ENCODE measurements at places on chromosomes 4 and X. TPM values are rescaled to one million over a fixed set of nuclear protein-coding genes. Genes with fewer than 3 reads are reported as not detected.

DNA sequence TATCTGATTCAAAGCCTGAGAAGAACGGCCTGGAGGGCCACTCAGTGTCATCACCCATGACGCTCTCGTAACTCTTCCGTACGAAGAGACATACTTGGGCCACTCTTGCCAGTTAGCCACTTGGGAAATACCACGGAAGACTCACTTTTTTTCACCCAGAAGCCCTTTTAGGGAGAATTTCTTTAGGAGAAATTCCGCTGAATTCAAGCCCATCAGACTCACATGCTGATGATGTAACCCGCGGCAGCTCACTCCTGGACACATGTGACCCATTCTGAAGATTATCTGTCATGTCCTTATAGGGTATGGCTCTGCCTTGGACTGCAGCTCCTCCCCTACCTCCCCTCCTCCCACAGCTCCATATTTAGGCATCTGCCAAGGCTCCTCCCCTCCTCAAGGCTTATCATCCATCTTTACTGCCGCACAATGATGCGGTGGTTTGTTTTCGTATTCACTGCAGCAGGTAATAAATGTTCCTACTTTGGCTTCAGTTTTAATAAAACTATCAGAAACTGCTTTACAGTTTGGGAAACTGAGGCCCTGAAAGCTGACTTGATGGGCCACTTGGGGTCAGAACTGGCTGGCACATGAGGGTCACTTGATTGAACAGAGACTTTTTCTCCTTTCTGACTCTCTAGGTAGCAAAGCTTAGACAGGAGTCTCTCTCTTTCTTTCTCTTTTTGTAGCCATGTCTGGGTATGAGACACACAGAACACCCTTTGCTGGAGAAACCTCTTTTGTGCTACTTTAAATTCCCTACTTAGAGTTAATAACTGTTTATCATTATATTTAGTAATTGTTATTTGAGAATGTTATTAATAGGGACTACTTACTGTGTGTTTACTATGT lies 42.1 kb downstream of the RHOH start:
- H3K27ac ChIP-seq = no peak overlapping the region
- no peaks in the 10 kb centered on the region for H3K36me3 ChIP-seq
- H3K4me1 ChIP-seq = no peaks in the 10 kb centered on the region
- no peaks in the 10 kb centered on the region for H3K27me3 ChIP-seq
- no peak for DNase-seq
- no peak overlapping the region for H3K4me3 ChIP-seq

- no peak for DNase-seq
- no peaks in the 10 kb centered on the region for H3K27me3 ChIP-seq
- no peak overlapping the region for H3K27ac ChIP-seq
- peaks cover 4% of the 10 kb centered on the region for H3K4me1 ChIP-seq
- H3K36me3 ChIP-seq = no peaks in the 10 kb centered on the region
Observed at GRCh38 chrX:65671966-65672365, 4.5 kb downstream of the MSN start.

GRCh38 chr4:5100336-5100735 lies 49.1 kb downstream of the STK32B start:
- H3K4me3 ChIP-seq = no peak overlapping the region
- H3K4me1 ChIP-seq = no peaks in the 10 kb centered on the region
- no peaks in the 10 kb centered on the region for H3K27me3 ChIP-seq
- DNase-seq = no peak

GRCh38 chr4:186807808-186808629 lies 84.4 kb upstream of the FAT1 start:
- H3K27me3 ChIP-seq = no peaks in the 10 kb centered on the region
- no peaks in the 10 kb centered on the region for H3K36me3 ChIP-seq
- H3K4me1 ChIP-seq = no peaks in the 10 kb centered on the region
- no peak overlapping the region for H3K27ac ChIP-seq

DNA sequence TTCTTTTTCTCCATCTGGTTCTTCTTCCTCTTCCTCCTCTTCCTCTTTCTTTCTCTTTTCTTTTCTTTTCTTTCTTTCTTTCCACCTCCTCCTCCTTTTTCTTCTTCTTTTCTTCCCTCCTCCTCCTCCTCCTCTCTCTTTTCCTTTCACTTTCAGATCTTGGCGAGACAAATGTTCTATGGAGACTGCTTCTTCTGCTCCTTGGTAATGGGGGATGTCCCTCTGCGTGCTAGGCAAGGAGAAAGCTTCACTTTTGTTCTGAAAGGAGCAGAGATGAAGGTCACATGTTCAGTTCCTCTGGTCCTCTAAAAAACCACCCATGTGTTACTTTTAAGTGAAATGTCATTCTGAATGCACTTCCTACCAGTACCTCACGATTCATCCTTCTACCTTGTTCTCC lies 33.2 kb downstream of the NBDY start:
- peaks cover 4% of the 10 kb centered on the region for H3K4me1 ChIP-seq
- H3K4me3 ChIP-seq = no peak overlapping the region
- H3K27ac ChIP-seq = no peak overlapping the region
- no peaks in the 10 kb centered on the region for H3K27me3 ChIP-seq
- H3K36me3 ChIP-seq = no peaks in the 10 kb centered on the region
- no peak for DNase-seq

DNA sequence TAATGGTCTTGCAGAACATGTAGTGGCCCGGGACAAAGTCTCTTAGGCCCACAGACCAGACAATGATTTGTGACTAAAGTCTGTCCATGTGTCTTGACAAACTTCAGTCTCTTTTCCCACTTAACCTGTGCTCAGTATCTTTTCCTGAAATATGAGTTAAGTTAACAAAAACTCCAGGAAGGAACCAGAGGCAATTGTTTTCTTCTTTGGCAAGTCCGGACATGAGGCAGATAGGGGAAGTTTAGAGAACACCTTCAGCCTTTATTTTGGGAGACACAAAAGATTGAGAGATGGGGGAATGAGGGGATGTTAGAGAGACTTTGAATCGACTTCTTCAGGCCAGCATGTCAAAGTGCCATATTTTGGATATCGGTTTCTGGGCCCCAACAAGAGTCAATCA lies 80.2 kb upstream of the FRMPD4 start:
- no peaks in the 10 kb centered on the region for H3K4me1 ChIP-seq
- no peaks in the 10 kb centered on the region for H3K36me3 ChIP-seq
- no peak overlapping the region for H3K27ac ChIP-seq
- DNase-seq = no peak
- H3K4me3 ChIP-seq = no peak overlapping the region

GRCh38 chrX:132591719-132592275 lies 103.0 kb upstream of the MBNL3 start:
- H3K27me3 ChIP-seq = no peaks in the 10 kb centered on the region
- no peak overlapping the region for H3K27ac ChIP-seq
- no peak for DNase-seq

DNA sequence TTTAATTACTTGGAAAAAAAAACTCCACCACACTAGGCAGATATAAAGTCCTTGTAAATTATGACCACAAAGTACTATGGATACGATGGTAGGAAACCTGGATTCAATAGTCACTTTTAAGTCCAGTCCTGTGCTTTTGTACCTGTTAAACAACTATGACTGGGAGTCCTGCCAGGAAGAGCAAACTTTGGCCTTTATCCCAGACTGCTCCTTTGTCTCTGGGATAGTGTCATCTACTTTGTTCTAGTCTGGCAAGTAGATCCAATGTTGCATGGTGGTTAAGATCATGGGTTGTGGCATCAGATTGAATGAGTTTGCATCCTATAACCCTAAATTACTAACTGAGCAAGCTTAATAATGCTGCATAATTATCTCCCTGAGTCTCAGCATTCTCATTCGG lies 175.3 kb upstream of the FGF13 start:
- H3K4me1 ChIP-seq = no peaks in the 10 kb centered on the region
- no peak overlapping the region for H3K27ac ChIP-seq
- no peak for DNase-seq

DNA sequence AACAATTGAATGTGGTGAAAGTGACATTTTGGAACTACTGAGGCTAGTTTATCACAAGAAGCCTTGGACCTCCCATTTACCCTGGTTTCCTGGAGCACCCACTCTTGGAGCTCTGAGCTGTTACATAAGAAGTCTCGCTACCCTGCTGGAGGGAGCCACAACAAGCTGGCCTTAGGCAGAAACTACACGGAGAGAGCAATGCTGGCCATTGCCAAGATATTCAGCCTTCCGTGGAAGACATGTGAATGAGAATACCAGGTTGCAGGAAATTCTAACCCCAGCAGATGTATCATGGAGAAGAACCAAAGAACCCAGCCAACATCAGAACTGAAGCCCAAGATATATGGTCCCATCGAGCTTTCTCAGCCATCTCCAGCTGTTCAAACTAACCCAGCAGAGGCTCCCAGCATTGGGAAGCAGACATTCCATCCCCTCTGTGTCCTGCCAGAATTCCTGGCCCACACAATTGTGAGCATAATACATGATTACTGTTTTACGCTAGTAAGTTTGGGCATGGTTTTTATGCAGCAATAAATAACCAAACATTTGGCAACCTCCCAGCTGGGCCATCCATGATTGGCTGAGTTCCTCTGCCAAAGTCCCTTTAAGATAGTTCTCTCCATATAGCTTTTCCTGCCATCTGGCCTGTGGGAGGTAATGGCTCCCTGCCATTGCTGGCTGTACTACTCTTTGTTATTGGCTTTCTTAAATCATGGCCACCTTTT lies 17.9 kb upstream of the PDE5A start:
- no peak overlapping the region for H3K27ac ChIP-seq
- DNase-seq = no peak
- no peaks in the 10 kb centered on the region for H3K36me3 ChIP-seq
- no peak overlapping the region for H3K4me3 ChIP-seq
- no peaks in the 10 kb centered on the region for H3K4me1 ChIP-seq

DNA sequence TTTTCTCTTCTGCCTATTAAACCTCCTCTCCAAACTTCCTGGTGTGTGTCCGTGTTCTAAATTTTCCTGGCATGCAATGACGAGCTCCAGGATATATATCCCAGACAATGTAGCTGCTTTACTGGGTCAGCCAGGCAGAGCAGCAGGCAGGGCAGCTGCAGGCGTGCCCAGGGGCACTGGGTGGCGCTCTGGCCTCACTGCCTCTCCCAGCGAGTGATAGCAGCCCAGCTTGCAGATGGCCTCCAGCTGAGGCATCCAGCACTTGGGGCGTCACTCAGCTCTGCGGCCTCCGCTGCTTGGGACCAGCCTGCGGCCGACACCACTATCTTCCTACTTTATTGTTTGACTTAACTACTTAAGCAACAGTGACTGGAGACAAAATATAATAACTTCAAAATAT lies 23.0 kb upstream of the UBA6 start:
- H3K4me3 ChIP-seq = no peak overlapping the region
- no peak overlapping the region for H3K27ac ChIP-seq
- no peaks in the 10 kb centered on the region for H3K4me1 ChIP-seq
- DNase-seq = no peak

DNA sequence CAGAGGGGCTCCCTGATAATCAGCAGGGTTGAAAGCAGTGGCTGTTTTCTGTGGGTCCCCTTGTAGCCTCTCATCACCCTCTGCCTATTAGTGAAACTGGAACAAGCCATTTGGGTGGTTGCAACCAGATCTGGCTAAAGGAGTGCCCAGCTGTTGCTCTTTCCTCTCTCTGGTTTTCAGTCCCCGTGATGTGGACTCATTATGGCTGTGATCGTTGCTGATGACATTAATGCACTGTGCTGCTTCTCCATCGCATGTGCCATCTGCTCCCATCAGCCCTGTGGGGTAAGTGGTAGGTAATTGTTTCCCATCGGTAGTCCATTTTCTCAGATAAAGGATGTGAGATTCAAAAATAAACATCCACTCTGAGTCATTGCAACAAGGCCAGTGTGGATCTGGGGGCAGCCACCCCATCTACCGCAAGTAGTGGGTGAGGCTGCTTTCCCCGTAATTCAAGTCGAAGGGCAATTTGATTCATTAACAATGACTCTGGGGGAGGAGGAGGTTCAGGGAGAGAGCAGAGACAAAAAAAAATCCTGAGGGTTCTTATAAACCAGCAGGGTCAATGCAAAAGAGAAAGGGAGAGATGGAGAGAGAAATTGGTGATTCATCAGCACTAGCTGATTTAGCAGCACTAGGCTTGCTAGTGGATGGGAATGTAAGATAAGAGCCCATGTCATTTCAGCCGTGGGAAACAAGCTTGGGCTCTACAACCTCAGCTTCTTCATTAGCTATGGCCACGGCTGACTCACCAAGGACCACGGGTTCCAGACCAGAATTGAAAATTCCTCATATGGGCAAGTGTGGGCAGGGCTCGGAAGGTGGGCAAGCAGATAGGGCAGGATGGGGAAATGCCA lies 357.8 kb downstream of the MID1IP1 start:
- H3K4me1 ChIP-seq = no peaks in the 10 kb centered on the region
- H3K36me3 ChIP-seq = no peaks in the 10 kb centered on the region
- H3K27me3 ChIP-seq = no peaks in the 10 kb centered on the region
- H3K27ac ChIP-seq = no peak overlapping the region
- DNase-seq = no peak

DNA sequence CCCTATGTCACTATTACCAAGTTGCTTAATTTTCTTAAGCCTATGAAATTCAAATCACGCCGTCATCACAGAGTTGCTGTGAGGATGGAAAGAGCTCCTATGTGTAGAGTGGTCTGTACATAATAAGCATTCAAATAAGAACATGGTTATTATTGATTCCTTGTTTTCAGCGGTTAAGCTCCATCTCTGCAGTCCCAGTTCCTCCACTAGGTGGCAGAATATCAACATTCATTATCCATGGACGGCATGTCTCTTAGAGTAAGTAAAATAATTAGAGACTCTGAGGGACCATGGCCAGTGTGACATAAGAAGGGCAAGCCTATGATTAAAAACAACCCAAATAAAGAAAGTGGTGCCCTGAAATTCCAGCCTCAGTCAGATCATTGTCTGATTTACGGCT lies 132.5 kb upstream of the NHS start:
- no peaks in the 10 kb centered on the region for H3K27me3 ChIP-seq
- H3K27ac ChIP-seq = no peak overlapping the region
- no peaks in the 10 kb centered on the region for H3K4me1 ChIP-seq
- H3K4me3 ChIP-seq = no peak overlapping the region
- peak; percentile 55 for DNase-seq
- no peaks in the 10 kb centered on the region for H3K36me3 ChIP-seq

- no peak overlapping the region for H3K27ac ChIP-seq
- H3K4me1 ChIP-seq = no peaks in the 10 kb centered on the region
- H3K36me3 ChIP-seq = no peaks in the 10 kb centered on the region
- no peak for DNase-seq
Observed at GRCh38 chr4:140213116-140213515, 59.1 kb upstream of the MAML3 start.

- no peak overlapping the region for H3K27ac ChIP-seq
- H3K27me3 ChIP-seq = no peaks in the 10 kb centered on the region
- H3K4me1 ChIP-seq = no peaks in the 10 kb centered on the region
Observed at GRCh38 chrX:7068939-7069367, 78.6 kb upstream of the STS start.

GRCh38 chr4:66169341-66169740 lies 499.1 kb upstream of the EPHA5 start:
- no peak overlapping the region for H3K27ac ChIP-seq
- no peaks in the 10 kb centered on the region for H3K4me1 ChIP-seq
- no peak for DNase-seq
- H3K27me3 ChIP-seq = no peaks in the 10 kb centered on the region

- no peak overlapping the region for H3K27ac ChIP-seq
- DNase-seq = no peak
- no peaks in the 10 kb centered on the region for H3K27me3 ChIP-seq
- H3K4me1 ChIP-seq = no peaks in the 10 kb centered on the region
- no peak overlapping the region for H3K4me3 ChIP-seq
Observed at GRCh38 chr4:537436-538264, 38.4 kb downstream of the TMEM271 start.

Gene SLC10A3
- polyA plus RNA-seq = 35.1 TPM

Gene CSAG1
- not detected for polyA plus RNA-seq

Gene ANXA10
- polyA plus RNA-seq = 0.28 TPM

Gene GPC4
- 21.7 TPM for polyA plus RNA-seq

Gene PAGE2
- polyA plus RNA-seq = not detected
